ENCODE measurements at places on chromosomes 2 and 18.

- DNase-seq: no peak
Measured at GRCh38 chr2:154827286-154827685, 128.8 kb downstream of the KCNJ3 start.

- DNase-seq: no peak
Measured at GRCh38 chr2:44136252-44136651, 32.4 kb upstream of the PPM1B start.

- DNase-seq: peak; percentile 86
Measured at GRCh38 chr2:205868773-205869333, 186.6 kb downstream of the NRP2 start.

- peak; percentile 49 for DNase-seq
Measured at GRCh38 chr2:122737429-122738077, 982.1 kb downstream of the TSN start.

- DNase-seq: no peak
Measured at GRCh38 chr18:63817441-63818051, 42.3 kb downstream of the SERPINB7 start.

DNA sequence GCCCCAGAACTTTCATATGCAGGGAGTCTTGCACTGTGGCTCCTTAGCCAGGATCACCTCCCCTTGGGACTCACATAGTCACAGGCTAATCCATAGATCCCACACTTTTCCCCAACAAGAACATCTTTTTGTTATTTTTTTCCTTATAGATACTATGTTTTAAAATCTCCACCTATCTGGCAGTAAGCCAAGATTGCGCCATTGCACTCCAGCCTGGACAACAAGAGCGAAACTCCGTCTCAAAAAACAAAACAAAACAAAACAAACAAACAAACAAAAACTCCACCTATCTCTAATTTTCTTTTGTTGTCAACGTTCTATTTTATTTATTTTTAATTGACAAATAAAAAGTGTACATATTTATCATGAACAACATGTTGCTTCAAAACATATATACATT lies 141.7 kb downstream of the PDE11A start:
- no peak for DNase-seq

DNA sequence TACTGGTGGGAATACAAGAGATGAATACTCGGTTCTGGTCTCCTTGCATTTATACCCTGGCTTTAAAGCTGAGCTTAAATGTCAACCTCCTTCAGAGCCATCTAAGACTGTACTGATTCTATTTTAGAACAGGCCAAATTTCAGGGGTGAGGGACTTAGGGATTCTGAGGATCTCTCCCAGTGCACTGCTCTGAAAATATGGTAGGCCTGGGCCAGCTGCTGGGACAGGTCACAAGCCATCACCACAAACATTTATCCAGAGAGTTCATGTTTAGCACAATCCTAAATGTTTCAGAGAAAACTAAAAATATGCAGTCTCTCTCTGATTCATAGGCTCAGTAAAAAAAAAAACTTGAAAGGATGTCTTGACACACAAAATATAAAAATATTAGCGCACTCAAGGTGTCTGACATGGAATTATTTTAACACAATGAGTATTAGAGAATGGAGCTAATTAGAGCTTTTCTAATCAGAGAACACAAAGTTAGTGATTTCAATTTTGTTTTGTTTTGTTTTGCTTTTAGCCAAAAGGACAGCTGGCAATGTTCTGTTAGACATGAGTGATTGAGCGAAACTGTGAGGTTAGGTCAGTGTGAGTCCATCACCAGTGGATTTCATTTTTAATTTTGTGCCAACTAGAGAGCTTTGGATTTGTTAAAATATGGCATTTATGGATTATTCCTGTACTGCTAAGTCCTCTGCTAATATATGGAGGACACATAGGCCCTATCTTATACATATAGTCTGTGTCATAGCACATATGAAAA lies 38.8 kb downstream of the MFSD6 start:
- no peak for DNase-seq

GRCh38 chr2:16174693-16175045 lies 234.3 kb downstream of the MYCN start:
- DNase-seq: no peak

- peak; percentile 56 for DNase-seq
Measured at GRCh38 chr2:101823347-101823791, 125.9 kb downstream of the MAP4K4 start.

DNA sequence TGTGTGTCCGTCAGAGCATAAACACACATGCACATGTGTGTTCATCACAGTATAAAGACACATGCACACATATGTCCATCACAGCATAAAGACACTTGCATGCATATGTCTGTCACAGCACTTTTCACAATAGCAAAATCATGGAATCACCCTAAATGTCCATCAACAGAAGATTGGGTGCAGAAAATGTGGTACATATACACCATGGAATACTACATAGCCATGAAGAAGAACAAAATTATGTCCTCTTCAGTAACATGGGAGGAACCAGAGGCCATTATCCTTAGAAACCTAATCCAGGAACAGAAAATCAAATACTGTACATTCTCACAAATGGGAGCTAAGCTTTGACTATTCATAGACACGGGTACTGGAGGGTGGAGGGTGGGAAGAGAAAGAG lies 732.2 kb downstream of the GALR1 start:
- DNase-seq: no peak

DNA sequence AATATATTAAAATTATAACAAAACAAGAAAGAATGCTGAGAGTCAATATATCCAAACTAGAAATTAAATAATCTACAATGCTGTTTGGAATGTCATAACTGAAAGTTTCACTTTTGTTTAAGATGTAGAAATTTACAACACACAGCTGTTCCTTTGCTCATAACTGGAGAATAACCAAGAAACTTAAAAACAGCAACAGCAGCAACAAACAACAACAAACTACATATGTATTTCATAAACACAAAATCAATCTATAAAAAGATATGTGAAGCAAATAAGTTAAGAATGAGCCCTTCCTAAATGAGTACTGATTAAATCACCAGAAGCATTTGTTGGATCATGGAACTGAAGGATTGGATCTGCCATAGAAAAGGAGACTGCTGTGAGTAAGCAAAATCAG lies 456.5 kb upstream of the ZNF804A start:
- no peak for DNase-seq

- DNase-seq: no peak
Measured at GRCh38 chr2:45988879-45989278, 308.3 kb upstream of the EPAS1 start.

- DNase-seq: no peak
Measured at GRCh38 chr2:207282916-207283315, 117.2 kb upstream of the KLF7 start.

All from suppressor macrophage treated with lipopolysaccharide for 1 hour (primary cell).